ENCODE measurements at places on chromosomes 5 and 9. TPM values are rescaled to one million over a fixed set of nuclear protein-coding genes. Genes with fewer than 3 reads are reported as not detected.

IL33 gene
- total RNA-seq: 45.9 TPM

SCGB3A2 gene
- total RNA-seq: not detected

ASTN2 gene
- 2.9 TPM for total RNA-seq

FAXDC2 gene
- total RNA-seq: 3.6 TPM

CLIC3 gene
- total RNA-seq: 0.27 TPM

Data from thoracic aorta endothelial cell (primary cell).